ENCODE measurements at places on chromosomes 11 and 22. TPM values are rescaled to one million over a fixed set of nuclear protein-coding genes. Genes with fewer than 3 reads are reported as not detected.

- DNase-seq = no peak
Measured at GRCh38 chr22:26648011-26648497, 9.3 kb upstream of the MIAT start.

DNA sequence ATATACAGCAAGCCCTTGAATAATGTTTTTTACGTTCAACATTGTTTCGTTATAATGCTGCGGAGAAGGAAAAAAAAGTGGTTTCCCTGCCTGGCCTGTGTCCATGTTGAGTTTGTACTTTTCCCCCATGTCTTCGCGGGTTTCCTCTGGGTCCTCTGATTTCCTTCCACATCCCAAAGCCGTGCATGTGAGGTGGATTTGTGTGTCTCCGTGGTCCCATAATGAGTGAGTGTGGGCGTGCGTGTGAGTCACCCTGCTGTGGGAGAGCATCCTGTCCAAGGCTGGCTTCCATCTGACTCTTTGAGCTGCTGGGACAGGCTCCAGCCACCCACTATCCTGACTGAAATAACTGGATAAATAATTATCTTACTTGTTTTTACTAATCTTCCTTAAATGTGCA, 29.6 kb upstream of the SNX19 start:
- no peak for DNase-seq

- no peak for DNase-seq
Measured at GRCh38 chr11:124210421-124210820, 27.3 kb downstream of the OR10D3 start.

DNA sequence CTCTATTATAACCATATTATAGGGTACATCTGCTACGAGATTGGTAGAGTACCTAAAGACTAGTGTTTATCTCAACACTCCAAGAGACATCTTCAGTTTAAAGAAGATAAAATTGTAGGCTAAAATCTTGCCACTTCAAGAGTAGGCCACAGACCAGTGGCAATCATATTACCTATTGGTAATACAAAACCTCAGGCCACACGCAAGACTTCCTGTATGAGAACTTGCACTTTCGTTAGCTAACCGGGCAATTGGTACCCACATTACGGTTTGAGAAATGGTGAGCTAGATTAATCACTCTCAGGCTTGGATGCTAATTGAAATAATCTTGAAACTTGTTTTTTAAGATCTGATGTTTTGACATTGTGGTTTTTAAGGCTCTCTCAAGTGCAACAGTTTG, 772.7 kb downstream of the LRRC4C start:
- no peak for DNase-seq

DNA sequence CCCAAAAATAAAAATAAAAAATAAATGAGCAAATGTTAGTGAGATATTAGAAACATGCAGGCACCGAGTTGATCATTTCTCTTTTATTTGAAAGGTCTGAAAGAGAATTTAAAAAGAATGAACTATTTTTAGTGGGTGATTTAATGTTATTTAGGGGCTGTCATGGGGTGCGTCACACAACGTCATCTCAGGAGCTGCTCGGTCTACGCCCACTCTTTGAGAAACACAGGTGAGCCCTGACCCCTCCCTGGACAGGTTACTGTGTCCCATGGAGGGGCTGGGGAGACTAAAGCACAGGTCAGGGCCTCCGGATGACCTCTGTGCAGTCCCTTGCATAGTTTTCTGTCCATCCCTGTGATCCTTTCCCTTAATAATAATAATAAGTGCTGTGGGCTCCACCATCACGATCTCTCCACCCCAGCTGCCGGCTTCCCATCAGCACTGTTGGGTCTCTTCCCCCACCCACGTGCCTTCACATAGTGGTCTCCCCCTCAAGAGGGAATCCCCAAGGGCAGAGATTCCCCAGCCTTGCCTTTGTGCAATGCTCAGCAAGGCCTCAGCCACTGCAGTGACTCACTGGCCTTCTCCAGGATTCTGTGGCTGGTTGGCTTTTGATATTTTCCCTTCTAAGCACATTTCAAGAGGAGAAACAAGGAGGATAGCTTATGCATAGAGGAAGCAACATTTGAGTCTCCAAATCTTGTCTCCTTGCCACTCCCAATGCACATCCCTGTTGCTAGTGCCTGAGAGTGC, 159.9 kb downstream of the TTC17 start:
- no peak for DNase-seq

TMPRSS4 gene
- 8.1 TPM for polyA plus RNA-seq

All from stomach (tissue), 19 donors.